ENCODE measurements at places on chromosomes 4 and X.

- no peak for DNase-seq
These were observed 26.4 kb downstream of the TIGD2 start for GRCh38 chr4:89137695-89138094.

DNA sequence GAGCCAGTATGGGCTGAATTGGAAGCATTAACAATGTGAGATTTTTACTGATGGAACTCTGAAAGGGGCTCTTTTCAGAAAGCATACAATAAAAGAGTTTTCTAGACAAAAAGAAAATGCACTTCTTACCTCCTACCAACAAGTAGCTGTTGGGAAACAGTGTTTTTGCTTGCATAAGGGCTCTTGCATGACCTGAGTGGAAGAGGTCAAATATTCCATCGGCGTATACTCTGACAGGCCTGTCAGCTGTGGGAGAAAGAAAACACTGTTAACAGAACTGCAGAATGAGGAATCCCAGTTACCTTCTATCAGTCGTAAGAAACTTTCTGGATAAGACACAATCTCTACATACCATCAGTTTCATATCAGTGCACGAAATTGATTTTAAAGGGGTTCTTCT lies 39.5 kb downstream of the PCYT1B start:
- no peak for DNase-seq

DNA sequence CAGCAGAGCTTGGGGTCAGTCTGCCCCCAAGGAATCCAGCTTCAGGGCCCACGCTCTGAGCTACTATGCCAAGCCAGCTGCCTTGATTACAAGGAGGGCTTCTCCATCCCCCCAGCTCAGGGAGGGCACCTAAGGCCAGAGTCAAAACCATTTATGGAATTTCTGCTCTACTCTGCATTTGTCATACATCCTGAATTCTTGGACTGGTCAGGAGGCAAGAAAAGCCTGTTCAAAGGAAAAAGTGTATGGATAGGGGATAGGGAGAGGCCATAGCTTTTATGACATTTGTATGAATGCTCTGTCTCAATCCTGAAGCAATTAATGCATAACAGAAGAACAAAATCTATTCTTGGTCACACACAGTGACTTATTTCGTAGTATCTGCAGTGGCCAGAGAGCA lies 32.2 kb downstream of the EDNRA start:
- no peak for DNase-seq

DNA sequence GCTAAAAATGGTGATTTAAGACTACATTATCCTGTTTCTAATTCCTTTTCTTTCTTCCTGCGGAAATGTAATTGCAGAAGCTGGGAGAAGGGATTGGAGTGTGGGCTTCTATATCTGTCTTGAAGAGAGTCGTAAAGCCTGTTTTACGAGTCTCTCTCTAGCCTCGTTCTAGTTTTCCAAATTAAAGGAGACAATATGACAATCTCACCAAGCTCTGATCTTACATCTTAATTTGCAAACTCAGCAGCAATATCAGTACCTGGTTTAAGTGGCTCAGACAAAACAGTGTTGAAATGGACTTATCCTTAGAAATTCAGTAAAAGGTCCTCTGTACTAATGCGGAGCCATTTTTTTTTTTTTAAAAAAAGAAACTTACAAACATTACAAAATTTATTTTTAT lies 349.5 kb upstream of the HAND2 start:
- no peak for DNase-seq

DNA sequence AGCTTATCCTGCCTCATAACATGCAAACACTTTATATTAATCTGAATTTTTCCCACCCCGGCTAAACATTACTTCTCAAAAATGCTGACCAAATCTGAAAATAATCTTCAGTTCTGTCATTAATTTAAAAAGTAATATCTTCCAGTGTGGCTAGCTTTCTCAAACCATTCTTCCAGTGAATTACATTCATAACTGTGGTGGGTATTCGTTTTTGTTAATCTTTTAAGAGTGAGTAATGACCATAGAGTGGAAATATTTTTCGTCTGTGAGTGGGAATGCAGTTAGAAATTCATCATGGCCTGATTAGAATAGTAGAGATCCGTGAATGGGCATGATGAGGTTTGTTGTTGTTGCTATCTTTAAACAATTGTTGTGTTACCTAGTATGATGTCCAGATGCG lies 138.6 kb upstream of the SFRP2 start:
- no peak for DNase-seq

DNA sequence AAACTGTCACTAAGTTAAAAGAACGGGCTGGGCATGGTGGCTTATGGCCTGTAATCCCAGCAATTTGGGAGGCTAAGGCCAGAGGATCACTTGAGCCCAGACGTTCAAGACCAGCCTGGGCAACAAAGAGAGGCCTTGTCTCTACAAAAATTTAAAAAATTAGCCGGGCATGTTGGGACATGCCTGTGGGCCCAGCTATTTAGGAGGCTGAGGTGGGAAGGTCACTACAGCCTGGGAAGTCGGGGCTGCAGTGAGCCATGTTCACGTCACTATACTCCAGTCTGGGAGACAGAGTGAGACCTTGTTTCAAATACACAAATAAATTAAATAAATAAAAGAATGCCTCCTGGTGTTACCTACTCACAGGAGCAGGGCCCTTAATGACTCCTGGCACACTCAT lies 69.5 kb downstream of the APBB2 start:
- no peak for DNase-seq

GRCh38 chr4:107691378-107691777 lies 28.7 kb downstream of the PAPSS1 start:
- DNase-seq = no peak

DNA sequence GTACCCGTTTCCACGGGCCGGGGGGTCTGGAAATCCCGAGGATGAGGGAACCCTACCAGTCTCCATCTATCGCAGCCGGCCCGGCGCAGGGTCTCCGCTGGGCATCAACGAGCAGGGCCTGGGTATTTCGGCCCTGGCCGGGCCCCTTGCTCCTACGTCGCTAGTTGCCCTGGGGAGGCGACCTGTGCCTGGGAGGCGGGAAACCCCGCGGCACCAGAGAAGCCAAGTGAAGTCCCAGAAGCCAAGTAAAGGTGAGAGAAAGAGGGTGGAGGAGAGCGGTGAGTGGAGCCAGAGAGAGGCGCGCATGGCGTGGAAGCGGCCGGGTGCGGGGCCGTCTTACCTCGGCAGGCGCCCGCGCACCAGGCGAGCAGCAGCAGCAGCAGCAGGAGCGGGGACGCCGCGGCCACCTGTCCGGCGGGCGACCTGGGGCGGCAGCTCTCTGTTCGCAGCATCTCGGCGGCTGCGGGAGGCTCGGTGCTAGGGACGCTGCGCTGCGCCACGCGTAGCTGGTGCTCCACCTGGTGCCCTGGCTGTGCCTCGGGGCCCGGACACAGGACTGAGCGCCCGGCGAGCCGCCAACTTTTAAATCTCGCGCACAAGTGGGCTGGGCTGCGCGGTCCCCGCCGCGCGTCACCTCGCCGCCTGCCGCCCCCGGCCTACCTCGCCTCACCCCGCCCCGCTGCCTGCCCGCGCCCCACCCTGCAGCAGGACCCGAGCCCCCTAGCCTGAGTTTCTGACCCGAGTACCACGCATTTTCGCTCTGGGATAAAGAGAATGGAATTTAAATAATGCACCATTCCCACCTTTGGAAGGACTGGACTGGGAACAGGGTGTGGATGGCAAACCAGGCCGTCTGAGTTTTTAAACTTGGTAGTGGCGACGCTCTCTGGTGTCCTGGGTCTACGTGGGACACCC lies at the start of gene NMU:
Gene NMU (minus strand): TSS at position 558 of the 915 bp plus-strand sequence. CDS start 106 bp downstream, at position 452.
- no peak for DNase-seq

GRCh38 chrX:20585782-20586181 lies 319.1 kb upstream of the RPS6KA3 start:
- DNase-seq = no peak

DNA sequence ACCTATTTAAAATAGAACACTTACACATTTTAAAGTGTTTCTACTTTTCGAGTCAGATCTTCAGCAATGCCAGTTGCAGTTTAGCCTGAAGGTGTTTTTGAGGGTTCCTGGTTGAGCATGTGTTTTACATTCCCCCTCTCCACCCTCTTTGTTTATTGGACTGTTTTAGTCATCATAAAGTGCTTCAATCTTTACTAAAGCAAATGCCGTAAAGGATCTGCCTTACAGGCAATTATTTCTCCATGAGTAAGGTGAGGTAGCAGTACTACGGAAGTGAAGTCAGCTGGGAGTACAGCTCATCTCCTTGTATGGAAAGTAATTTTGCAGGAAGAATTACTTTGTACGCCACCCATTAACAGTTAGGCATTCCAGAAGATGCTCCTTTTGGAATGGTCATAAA lies 36.9 kb downstream of the PDLIM5 start:
- no peak for DNase-seq

GRCh38 chrX:47297874-47298273 lies 65.1 kb downstream of the USP11 start:
- DNase-seq = no peak

- no peak for DNase-seq
These were observed 60.7 kb upstream of the PAK3 start for GRCh38 chrX:111035256-111035655.

- DNase-seq = no peak
These were observed 98.1 kb downstream of the TSPAN5 start for GRCh38 chr4:98560321-98560720.

DNA sequence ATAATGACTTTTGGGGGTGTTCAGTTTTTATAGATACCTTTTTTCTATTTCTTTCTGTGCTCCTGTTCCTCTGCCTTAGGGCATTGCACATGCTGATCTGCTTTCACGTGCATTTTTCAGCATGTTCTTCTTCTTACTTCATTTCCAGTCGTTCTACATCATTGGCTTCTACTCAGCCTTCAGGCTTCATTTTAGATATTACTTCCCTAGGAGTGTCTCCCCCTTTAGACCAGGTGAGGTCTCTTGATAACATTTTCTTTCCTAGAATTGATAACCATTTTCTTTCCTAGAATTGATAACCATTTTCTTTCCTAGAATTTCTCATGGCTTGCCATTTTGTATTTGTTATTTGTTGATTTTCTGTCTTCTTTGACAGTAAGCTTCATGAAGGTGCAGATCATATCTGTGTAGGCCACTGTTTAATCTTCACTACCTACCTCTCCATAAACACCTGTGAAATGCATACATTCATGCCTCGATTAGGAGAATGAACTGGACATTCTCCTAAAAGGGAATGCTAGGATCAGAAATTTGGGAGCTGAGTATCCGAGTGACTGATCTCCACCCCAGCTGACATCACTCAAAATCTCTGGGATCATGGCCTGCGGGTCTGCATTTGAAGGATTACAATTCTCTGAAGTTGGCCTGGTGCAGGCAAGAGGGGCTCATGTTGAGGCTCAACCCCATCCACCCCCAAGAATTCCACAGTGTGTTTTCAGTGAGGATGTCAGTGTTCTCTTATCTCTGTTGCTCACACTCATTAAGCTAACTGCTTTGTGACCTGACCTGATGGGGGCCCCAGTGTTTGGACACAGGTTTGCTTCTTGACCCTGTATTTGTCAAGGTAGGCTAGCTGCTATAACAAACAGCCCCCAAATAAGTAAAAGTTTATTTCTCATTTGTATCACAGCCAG lies 45.7 kb downstream of the GYG2 start:
- DNase-seq = no peak

- DNase-seq = no peak
These were observed 25.5 kb upstream of the FAM9C start for GRCh38 chrX:13069771-13070416.
